Small intestine (tissue), 16 donors: ENCODE measurements at places on chromosomes 1 and 21.

- H3K4me1 ChIP-seq, result no peaks in the 10 kb centered on the region
- no peak overlapping the region for H3K4me3 ChIP-seq
- H3K36me3 ChIP-seq, result no peaks in the 10 kb centered on the region
- no peaks in the 10 kb centered on the region for H3K27me3 ChIP-seq
Observed at GRCh38 chr1:111556325-111557037, 53.0 kb upstream of the ADORA3 start.

GRCh38 chr1:226949401-226949800 is 9.3 kb downstream of the COQ8A start:
- peaks cover 7% of the 10 kb centered on the region for H3K4me1 ChIP-seq
- no peak overlapping the region for H3K4me3 ChIP-seq
- DNase-seq, result no peak
- H3K36me3 ChIP-seq, result no peaks in the 10 kb centered on the region
- H3K27me3 ChIP-seq, result no peaks in the 10 kb centered on the region
- no peak overlapping the region for H3K27ac ChIP-seq

GRCh38 chr1:152961226-152961891 is 9.1 kb upstream of the SPRR4 start:
- H3K36me3 ChIP-seq, result no peaks in the 10 kb centered on the region
- no peak for DNase-seq
- no peaks in the 10 kb centered on the region for H3K4me1 ChIP-seq
- H3K27ac ChIP-seq, result no peak overlapping the region

GRCh38 chr21:41359286-41359685 is 2.5 kb upstream of the MX2 start:
- no peaks in the 10 kb centered on the region for H3K36me3 ChIP-seq
- H3K4me1 ChIP-seq, result peaks cover 10% of the 10 kb centered on the region
- H3K27ac ChIP-seq, result peak overlapping the region; percentile 38
- no peak for DNase-seq
- H3K4me3 ChIP-seq, result no peak overlapping the region

GRCh38 chr1:241749041-241749944 is 97.2 kb downstream of the WDR64 start:
- no peaks in the 10 kb centered on the region for H3K4me1 ChIP-seq
- peak; percentile 59 for DNase-seq
- H3K36me3 ChIP-seq, result no peaks in the 10 kb centered on the region
- H3K27me3 ChIP-seq, result no peaks in the 10 kb centered on the region
- H3K4me3 ChIP-seq, result no peak overlapping the region

DNA sequence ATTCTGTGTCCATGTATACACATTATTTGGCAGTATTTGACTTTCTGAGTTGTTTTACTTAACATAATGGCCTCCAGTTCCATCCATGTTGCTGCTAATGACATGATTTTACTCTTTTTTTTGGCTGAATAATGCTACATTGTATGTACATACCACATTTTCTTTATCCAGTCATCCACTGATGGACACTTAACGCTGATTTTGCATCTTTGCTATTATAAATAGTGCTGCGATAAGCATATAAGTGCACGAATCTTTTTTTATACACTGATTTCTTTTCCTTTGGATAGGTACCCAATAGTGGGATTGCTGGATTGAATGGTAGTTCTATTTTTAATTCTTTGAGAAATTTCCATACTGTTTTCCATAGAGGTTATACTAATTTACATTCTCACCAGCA is 255.5 kb downstream of the GPR52 start:
- H3K36me3 ChIP-seq, result peaks cover 5% of the 10 kb centered on the region
- H3K27ac ChIP-seq, result no peak overlapping the region
- H3K4me3 ChIP-seq, result no peak overlapping the region
- H3K4me1 ChIP-seq, result no peaks in the 10 kb centered on the region

DNA sequence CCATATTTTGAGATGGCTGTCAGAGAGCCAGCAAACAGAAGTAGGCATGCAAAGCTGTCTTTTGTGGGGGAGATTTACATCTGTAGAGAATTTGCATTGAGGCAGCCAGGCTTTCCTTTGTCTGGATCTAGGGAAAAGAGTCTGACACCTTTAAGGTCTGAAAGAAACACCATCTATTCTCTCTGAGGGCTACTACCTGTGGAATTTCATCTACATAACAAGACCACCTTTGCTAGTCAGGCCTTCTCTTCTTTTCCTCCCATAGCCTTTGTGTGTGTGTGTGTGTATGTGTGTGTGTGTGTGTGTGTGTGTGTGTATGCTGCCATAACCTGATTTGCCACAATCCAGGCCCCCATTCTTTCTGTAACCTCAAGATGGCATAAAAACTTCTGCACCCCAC is 28.4 kb upstream of the DMRTB1 start:
- H3K4me3 ChIP-seq, result no peak overlapping the region
- peaks cover 2% of the 10 kb centered on the region for H3K4me1 ChIP-seq
- H3K27me3 ChIP-seq, result no peaks in the 10 kb centered on the region

GRCh38 chr1:33220676-33221384 is 35.5 kb upstream of the ZNF362 start:
- H3K4me3 ChIP-seq, result no peak overlapping the region
- peak; percentile 9 for DNase-seq
- H3K27ac ChIP-seq, result no peak overlapping the region
- no peaks in the 10 kb centered on the region for H3K36me3 ChIP-seq
- no peaks in the 10 kb centered on the region for H3K27me3 ChIP-seq

DNA sequence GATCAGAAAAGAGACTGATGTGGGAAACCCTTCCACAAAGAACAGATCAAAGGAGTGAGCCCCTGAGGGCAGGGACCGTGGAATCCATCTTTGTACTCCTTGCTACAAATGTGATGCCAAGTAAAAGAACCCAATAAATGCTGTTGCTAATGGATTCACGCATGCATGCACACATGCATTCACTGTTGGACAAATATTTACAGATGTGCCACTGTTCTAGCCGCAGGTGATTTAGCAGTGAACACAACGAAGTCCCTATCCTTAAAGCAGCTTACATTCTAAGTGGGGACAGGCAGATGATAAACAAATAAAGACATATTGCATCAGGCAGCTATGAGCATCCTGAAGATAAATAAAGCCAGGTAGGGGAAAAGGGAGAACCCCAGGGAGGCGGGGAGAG is 67.8 kb downstream of the ITPKB start:
- peaks cover 5% of the 10 kb centered on the region for H3K36me3 ChIP-seq
- no peaks in the 10 kb centered on the region for H3K4me1 ChIP-seq
- no peak for DNase-seq
- H3K27ac ChIP-seq, result no peak overlapping the region
- H3K27me3 ChIP-seq, result no peaks in the 10 kb centered on the region

GRCh38 chr1:226003502-226004170 is 4.5 kb upstream of the SDE2 start:
- no peak overlapping the region for H3K27ac ChIP-seq
- peaks cover 6% of the 10 kb centered on the region for H3K4me1 ChIP-seq
- H3K27me3 ChIP-seq, result no peaks in the 10 kb centered on the region
- no peak for DNase-seq
- no peaks in the 10 kb centered on the region for H3K36me3 ChIP-seq
- no peak overlapping the region for H3K4me3 ChIP-seq

DNA sequence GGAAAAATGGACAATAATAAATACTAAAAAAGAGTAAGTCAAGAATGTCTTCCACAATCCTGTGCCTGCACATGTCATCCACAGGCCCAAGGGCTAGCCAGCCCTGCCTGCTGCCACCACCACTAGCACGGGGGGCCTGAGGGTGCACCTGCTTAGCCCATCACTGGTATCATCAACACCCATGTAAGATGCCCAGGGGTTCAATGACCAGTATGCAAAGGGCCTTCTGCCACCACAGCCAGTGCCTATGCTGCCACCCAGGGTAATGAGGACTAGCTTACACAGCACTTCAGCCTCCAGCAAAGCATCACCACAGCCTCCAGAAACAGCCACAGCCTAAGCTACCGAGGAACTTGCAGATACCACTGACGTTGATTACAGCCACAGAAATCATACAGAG is 46.3 kb downstream of the POFUT2 start:
- H3K27me3 ChIP-seq, result no peaks in the 10 kb centered on the region
- no peaks in the 10 kb centered on the region for H3K36me3 ChIP-seq
- no peak overlapping the region for H3K27ac ChIP-seq
- no peak for DNase-seq
- no peaks in the 10 kb centered on the region for H3K4me1 ChIP-seq
- no peak overlapping the region for H3K4me3 ChIP-seq

DNA sequence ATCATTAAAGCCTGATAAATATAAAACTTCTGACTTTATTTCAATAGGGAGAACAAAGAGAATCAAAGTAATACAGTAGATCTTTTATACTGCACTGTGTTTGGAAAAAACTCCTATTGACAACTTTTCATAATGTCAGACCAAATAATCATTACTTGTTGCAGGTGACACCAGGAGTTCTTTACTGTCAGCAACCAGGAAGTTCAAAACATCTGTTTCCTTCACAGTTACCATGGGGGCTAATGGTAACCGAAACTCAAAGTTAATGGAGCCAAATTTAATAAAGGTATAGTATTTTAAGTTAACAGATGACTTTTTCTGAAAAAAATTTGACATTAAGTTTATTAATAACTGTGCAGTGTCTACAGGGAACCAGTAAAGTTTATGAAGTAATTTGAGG is 10.6 kb downstream of the EFCAB7 start:
- H3K4me1 ChIP-seq, result no peaks in the 10 kb centered on the region
- H3K4me3 ChIP-seq, result no peak overlapping the region
- peaks cover 3% of the 10 kb centered on the region for H3K36me3 ChIP-seq
- H3K27ac ChIP-seq, result no peak overlapping the region

DNA sequence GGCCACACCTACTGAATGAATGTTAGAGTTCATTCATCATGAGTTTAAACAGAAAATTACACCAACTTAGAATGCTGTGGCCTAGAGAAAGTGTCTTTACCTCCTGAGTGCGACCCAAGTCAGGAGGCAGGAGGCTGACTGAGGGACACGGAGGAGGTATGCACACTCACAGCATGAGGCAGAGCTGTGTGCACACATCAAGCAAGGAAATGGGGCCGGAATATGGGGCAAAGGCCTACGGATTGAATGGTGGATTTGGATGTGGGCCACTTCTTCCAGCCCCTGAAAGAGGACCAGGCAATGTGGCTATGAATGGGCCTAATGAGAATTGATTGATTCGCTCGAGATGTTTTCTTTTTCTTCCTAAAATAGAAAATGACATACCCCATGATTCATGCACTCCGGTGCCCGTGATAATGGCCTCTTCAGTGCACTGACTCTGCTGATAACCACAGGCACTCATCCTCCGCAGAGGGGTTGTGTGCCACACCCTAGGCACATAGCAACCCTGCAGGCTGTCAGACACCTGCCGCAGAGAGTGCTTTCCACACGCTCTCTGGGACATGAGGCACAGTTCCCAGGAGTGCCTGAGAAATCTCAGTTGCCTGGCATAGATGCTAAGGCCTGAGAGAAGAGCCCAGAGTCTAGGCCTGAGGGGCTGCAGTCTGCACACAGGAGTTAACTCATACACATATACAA is 155.5 kb downstream of the GLUL start:
- H3K4me3 ChIP-seq, result no peak overlapping the region
- no peaks in the 10 kb centered on the region for H3K36me3 ChIP-seq
- H3K4me1 ChIP-seq, result no peaks in the 10 kb centered on the region
- H3K27me3 ChIP-seq, result no peaks in the 10 kb centered on the region
- peak overlapping the region; percentile 8 for H3K27ac ChIP-seq

DNA sequence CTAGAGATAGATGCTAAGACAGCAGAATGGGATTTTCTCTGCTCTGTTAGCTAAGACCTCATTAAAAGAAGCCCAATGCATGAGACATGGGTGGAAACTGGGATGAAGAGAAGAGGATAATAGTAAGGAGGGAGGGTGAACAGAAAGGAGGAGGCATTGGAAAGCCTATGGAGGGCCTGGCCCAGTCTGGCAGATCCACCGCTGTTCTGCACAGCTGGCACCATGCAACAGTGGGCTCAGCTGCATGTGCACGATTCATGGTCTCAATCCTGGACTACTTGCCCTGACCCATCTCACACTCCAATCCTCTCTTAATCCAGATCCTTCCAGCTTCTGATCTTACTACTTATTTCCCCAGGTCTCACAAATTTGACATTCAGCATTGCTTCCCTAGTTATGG is 2.2 kb downstream of the PHC2 start:
- no peak overlapping the region for H3K27ac ChIP-seq
- no peaks in the 10 kb centered on the region for H3K4me1 ChIP-seq
- H3K36me3 ChIP-seq, result no peaks in the 10 kb centered on the region
- no peaks in the 10 kb centered on the region for H3K27me3 ChIP-seq

DNA sequence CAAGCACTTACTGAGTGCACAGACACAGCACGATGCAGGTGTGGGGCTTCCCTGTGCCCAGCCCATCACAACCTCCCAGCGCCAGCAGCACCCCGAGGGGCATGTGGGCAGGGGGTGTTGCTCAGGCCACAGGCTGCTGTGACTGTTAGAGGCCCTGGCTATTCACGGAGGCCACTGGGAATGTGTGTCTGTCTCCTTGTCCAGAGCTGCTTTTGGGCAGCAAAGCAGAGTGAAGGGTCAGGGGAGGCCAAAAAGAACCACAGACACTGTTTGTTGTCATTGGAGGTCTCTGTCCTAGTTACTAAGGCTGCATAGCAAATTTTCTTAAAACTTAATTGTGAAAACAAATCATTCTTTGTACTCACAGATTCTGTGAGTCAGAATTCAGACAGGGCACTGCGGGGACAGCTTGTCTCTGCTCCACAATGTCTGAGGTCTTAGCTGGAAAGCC is 49.6 kb downstream of the TNFRSF8 start:
- DNase-seq, result no peak
- no peak overlapping the region for H3K27ac ChIP-seq

DNA sequence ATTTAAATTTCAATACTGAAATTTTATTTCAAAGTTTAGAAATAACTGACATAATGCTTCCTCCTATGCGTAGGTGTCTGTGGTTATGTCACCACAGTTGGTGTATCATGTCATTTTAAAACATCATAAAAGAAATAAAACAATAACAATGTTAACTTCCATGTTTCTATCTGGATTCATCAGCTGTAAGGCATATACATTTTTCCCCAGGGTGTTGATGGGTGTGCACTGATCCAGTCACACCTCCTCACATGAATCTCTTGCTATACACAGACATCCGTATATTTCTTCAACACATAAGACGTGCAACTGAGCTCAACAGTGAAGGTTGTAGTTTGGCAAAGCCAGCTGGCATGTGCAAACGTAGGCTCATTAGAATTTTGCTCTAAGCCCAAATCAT is 6.2 kb downstream of the KCNA3 start:
- no peaks in the 10 kb centered on the region for H3K27me3 ChIP-seq
- no peaks in the 10 kb centered on the region for H3K4me1 ChIP-seq
- peak overlapping the region; percentile 29 for H3K27ac ChIP-seq
- H3K4me3 ChIP-seq, result no peak overlapping the region

- no peak overlapping the region for H3K4me3 ChIP-seq
- no peaks in the 10 kb centered on the region for H3K4me1 ChIP-seq
- no peaks in the 10 kb centered on the region for H3K36me3 ChIP-seq
- DNase-seq, result no peak
- no peak overlapping the region for H3K27ac ChIP-seq
Observed at GRCh38 chr1:65759516-65759915, 33.2 kb upstream of the PDE4B start.
